ENCODE measurements at places on chromosomes 1 and 21. TPM values are rescaled to one million over a fixed set of nuclear protein-coding genes. Genes with fewer than 3 reads are reported as not detected.

The HCRTR1 gene
- not detected for total RNA-seq

The IL22RA1 gene
- total RNA-seq, result not detected

The SEC16B gene
- total RNA-seq, result 0.42 TPM

The SERINC2 gene
- total RNA-seq, result 0.14 TPM

The IFI44 gene
- 180 TPM for total RNA-seq

The AMPD1 gene
- total RNA-seq, result not detected

The CADM3 gene
- not detected for total RNA-seq

The PADI2 gene
- total RNA-seq, result 0.23 TPM

The OR2T11 gene
- not detected for total RNA-seq

The DNASE2B gene
- not detected for total RNA-seq

The FASLG gene
- 4.6 TPM for total RNA-seq

The MYOG gene
- not detected for total RNA-seq

The LRRC41 gene
- 38.8 TPM for total RNA-seq

The CHIA gene
- not detected for total RNA-seq

The LMOD1 gene
- total RNA-seq, result not detected

The APOBEC4 gene
- not detected for total RNA-seq

The TTC39A gene
- not detected for total RNA-seq

- peaks cover 1% of the 10 kb centered on the region for H3K4me1 ChIP-seq
- no peak overlapping the region for H3K4me3 ChIP-seq
- no peak overlapping the region for H3K27ac ChIP-seq
- peaks cover 2% of the 10 kb centered on the region for H3K36me3 ChIP-seq
Measured at GRCh38 chr1:45473302-45473701, 17.7 kb downstream of the TESK2 start.

DNA sequence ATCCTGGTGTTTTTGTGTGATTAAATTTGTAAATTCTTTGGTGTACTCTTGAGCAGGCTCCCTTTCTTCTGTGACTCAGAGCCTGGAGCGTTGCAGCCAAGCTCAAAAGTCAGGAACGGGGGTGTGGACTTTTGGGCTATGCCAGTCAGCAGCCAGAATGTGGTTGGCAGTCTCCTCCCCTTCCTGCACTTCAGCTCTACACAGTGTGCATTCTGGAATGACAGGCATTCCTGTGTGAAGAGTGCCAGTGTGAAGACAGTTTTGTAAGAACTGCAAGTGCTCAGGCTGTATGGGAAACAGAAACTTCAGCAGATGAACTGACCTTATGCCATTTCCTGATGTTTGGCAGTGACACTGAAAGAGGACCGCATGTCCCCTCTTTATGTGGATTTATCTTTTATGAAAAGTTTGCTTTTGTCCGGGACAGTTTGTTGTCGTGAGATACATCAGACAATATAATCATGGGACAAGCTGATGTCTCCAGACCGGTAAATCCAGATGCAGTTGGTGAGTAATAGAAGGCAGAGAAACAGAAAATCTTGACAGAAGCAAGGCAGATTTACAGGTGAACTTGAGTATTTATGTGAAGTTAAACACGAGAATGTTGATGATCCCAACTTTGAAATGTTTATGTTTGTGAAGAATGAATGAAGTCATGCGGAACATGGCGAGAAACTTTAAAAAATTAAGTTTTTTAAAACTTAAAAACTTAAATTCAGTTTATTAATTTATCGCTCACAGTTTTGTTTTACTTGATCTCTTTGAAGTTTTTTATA lies 67.7 kb upstream of the RCC1 start:
- no peak for DNase-seq
- H3K27ac ChIP-seq, result peak overlapping the region; percentile 76
- H3K4me3 ChIP-seq, result peak overlapping the region; percentile 83
- H3K27me3 ChIP-seq, result no peaks in the 10 kb centered on the region

DNA sequence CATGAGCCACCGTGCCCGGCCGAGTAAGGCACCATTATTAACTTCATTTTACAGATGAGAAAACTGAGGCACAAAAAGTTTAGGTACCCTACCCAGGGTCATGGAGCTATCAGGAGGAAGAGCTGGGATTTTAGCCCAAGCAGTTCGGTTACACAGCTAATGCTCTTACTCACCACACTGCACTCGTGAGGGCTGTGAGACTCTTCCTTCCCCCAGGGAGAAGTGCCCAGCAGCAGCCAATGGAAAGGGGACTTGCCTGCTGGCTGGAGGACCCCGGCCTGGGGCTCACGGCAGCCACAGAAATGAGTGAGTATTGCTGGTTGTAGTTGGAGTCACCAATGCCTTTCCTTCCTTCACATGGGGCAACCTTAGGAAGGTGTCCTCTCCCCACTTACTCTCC lies 5.2 kb upstream of the CSF1 start:
- H3K4me1 ChIP-seq, result peaks cover 57% of the 10 kb centered on the region
- H3K27ac ChIP-seq, result peak overlapping the region; percentile 96
- no peak for DNase-seq
- H3K36me3 ChIP-seq, result peaks cover 6% of the 10 kb centered on the region
- H3K27me3 ChIP-seq, result no peaks in the 10 kb centered on the region

GRCh38 chr1:223543560-223543959 lies 121.9 kb downstream of the CAPN8 start:
- no peak for DNase-seq
- H3K36me3 ChIP-seq, result no peaks in the 10 kb centered on the region
- H3K4me1 ChIP-seq, result no peaks in the 10 kb centered on the region
- H3K4me3 ChIP-seq, result no peak overlapping the region

DNA sequence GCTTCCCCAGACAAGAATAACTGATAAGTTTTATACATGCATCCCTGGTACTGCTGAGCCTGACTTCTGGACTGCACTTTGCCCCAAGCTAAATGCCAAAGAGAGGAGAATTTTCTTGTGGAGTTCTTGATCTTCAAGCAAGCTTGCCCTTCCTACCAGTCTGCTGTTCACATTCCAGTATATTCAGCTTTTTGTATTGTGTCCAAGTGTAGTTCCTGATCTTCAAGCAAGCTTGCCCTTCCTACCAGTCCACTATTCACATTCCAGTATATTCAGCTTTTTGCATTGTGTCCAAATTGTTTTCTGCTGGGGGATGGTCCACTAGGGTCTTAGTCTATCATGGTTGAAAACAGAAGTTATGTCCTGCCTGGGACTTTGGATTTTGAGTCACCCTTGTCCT lies 894 bp upstream of the TSEN15 start:
- DNase-seq, result no peak
- peaks cover 16% of the 10 kb centered on the region for H3K27me3 ChIP-seq
- H3K36me3 ChIP-seq, result peaks cover 14% of the 10 kb centered on the region
- peak overlapping the region; percentile 98 for H3K4me3 ChIP-seq
- H3K27ac ChIP-seq, result peak overlapping the region; percentile 99
- peaks cover 28% of the 10 kb centered on the region for H3K4me1 ChIP-seq

GRCh38 chr1:205061665-205062069 lies 18.7 kb downstream of the CNTN2 start:
- H3K27me3 ChIP-seq, result no peaks in the 10 kb centered on the region
- peaks cover 1% of the 10 kb centered on the region for H3K4me1 ChIP-seq
- peak; percentile 78 for DNase-seq
- no peak overlapping the region for H3K27ac ChIP-seq
- H3K4me3 ChIP-seq, result no peak overlapping the region
- no peaks in the 10 kb centered on the region for H3K36me3 ChIP-seq

GRCh38 chr1:68221980-68222373 lies 10.3 kb downstream of the WLS start:
- H3K27ac ChIP-seq, result no peak overlapping the region
- DNase-seq, result no peak
- no peaks in the 10 kb centered on the region for H3K4me1 ChIP-seq
- peaks cover 6% of the 10 kb centered on the region for H3K27me3 ChIP-seq
- H3K36me3 ChIP-seq, result no peaks in the 10 kb centered on the region

DNA sequence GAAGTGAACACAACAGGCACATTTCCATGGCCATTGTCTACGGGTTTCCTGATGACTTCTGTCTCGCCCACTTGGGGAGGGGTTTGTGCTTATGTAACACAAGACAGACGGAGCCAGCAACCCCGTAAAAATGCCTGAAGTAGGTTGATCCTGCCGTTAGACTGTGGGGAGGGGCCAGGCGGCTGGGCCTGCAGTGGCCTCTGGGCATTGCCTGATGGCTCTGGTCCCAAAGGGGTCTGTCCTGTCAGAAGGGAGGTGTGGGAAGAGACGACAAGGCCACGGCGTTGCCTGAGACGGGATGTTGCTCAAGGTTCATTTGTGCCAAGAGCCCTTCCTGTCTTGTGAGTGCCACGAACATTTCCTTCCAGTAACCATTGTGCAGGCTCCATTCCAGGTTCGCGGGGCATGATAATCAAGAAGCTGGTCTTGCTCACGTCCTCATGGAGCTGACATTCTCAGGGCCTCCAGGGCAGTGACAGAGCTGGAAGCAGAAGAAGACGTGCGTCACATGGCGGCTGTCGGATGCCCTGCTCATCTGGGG lies 44.7 kb downstream of the ABCG1 start:
- H3K4me1 ChIP-seq, result peaks cover 19% of the 10 kb centered on the region
- H3K36me3 ChIP-seq, result peaks cover 7% of the 10 kb centered on the region
- H3K27ac ChIP-seq, result no peak overlapping the region
- H3K27me3 ChIP-seq, result no peaks in the 10 kb centered on the region
- no peak for DNase-seq

DNA sequence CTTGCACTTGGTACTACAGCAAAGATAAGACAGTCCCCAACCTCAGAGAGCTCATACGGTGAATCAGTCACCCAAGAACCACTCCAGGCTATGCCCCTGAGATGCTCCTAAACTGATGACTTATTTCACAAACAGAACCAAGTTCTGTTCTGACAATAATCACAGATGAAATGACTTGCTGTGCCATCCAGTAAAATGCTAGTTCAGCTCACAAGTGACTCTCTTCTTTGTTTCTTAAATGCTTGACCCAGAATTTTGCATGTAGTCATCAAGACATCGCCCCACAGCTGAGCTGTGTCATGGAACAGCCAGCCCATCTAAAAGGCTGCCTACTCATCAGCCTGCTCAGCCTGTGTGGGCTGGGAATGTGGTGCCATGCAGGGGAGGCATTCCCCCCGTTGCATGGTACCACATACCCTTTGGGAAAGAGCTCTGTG lies 6.1 kb upstream of the SLC19A2 start:
- H3K27ac ChIP-seq, result no peak overlapping the region
- no peak for DNase-seq
- peaks cover 12% of the 10 kb centered on the region for H3K4me1 ChIP-seq

GRCh38 chr1:43235451-43236121 lies 34.2 kb upstream of the TMEM125 start:
- no peak overlapping the region for H3K4me3 ChIP-seq
- H3K4me1 ChIP-seq, result peaks cover 10% of the 10 kb centered on the region
- peaks cover 3% of the 10 kb centered on the region for H3K27me3 ChIP-seq

GRCh38 chr1:152410599-152410998 lies 3.5 kb downstream of the CRNN start:
- no peaks in the 10 kb centered on the region for H3K4me1 ChIP-seq
- no peaks in the 10 kb centered on the region for H3K36me3 ChIP-seq
- no peak for DNase-seq
- H3K27ac ChIP-seq, result no peak overlapping the region
- H3K27me3 ChIP-seq, result peaks cover 3% of the 10 kb centered on the region

DNA sequence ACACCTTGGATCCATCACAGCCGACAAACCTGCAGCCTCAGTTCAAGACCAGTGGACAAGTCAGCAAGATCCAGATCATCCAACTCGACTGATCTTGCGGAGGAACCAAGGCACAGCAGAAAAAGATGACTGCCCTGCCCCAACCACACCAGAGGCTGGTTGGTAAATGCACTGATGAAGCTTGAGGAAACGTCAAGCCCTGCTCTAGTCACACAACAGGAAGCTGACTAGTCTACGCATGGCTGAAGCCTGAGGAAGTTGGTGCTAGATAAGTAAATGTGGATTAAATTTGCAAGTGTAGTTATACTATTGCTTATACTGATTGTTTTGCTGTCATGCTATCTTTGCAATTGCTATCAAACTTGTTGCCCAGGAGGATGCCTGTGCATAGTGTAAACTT lies 89.0 kb downstream of the LIPI start:
- no peak for DNase-seq
- no peak overlapping the region for H3K4me3 ChIP-seq
- H3K27me3 ChIP-seq, result no peaks in the 10 kb centered on the region
- H3K27ac ChIP-seq, result no peak overlapping the region
- H3K4me1 ChIP-seq, result peaks cover 13% of the 10 kb centered on the region

DNA sequence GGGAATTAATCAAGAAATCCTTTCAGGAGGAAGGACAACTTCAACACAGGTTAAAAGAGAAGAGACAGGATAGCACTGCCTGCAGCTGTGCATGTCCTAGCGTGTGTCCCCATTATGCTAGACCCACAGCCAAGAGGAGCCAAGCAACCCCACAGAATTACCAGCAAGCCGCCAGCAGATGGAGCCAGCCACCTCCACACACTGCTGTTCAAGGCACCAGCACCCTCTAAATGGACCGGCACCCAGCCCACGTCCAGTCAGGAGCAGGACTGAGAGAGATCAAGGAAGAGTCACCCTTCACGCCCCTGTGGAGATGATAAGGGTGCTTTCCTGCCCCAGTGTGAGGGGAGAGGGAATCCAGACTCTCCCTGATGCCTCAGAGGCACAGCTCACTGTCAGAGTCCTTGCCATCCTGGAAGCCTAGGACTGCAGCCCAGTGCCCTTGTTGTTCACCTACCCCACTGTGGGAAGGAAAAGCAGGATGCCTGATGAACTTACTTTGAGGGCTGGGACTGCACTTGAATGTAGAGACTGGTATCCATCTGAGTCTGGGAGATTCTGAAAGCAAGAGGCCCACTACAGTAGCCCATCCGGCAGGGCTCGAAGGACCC lies 37.1 kb upstream of the CTTNBP2NL start:
- no peak overlapping the region for H3K4me3 ChIP-seq
- H3K4me1 ChIP-seq, result peaks cover 2% of the 10 kb centered on the region
- H3K27ac ChIP-seq, result no peak overlapping the region
- H3K36me3 ChIP-seq, result no peaks in the 10 kb centered on the region
- DNase-seq, result peak; percentile 47

DNA sequence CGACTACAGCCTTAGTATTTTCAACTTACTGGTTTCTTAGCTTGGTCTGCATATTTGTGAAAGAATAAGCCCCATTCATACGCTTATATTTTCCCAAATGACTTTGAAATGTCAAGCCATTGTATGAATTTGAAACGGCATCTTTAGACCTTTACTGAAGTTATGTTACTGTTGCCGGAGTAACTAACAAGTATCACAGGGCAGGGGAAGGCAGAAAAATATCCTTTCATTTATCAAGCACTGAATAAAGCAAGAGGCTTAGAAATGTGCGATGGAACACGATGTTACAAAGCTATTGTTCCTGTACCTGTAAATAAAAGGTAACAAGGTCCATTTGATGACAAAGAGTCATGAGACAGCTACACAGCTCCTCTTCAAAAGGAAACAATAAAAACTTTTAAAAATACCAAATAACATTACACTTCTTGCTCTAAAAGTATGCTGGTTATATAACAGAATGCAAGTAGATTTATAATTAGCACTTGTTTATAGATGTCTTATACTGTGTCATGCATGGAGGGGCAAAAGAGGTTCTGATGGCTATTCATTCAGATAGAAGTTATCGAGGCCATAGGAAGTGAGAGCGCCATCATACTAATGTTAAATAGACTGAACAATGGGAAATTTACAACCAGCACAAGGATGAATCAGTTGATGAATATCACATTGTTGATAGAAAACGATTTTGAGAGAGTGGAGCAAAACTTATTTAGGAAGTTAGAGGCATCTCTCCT lies 322.6 kb downstream of the RGS7 start:
- no peaks in the 10 kb centered on the region for H3K4me1 ChIP-seq
- H3K27me3 ChIP-seq, result no peaks in the 10 kb centered on the region
- no peak overlapping the region for H3K4me3 ChIP-seq
- H3K36me3 ChIP-seq, result no peaks in the 10 kb centered on the region
- no peak overlapping the region for H3K27ac ChIP-seq
